Stimulated activated CD4-positive, alpha-beta T cell treated with anti-CD3 and anti-CD28 coated beads, TNF-alpha, amount 100 ng/mL, for 1 hour (primary cell): ENCODE measurements at places on chromosomes 4 and X.

- DNase-seq = no peak
These were observed 209.3 kb upstream of the MAOA start for GRCh38 chrX:43446752-43447151.

DNA sequence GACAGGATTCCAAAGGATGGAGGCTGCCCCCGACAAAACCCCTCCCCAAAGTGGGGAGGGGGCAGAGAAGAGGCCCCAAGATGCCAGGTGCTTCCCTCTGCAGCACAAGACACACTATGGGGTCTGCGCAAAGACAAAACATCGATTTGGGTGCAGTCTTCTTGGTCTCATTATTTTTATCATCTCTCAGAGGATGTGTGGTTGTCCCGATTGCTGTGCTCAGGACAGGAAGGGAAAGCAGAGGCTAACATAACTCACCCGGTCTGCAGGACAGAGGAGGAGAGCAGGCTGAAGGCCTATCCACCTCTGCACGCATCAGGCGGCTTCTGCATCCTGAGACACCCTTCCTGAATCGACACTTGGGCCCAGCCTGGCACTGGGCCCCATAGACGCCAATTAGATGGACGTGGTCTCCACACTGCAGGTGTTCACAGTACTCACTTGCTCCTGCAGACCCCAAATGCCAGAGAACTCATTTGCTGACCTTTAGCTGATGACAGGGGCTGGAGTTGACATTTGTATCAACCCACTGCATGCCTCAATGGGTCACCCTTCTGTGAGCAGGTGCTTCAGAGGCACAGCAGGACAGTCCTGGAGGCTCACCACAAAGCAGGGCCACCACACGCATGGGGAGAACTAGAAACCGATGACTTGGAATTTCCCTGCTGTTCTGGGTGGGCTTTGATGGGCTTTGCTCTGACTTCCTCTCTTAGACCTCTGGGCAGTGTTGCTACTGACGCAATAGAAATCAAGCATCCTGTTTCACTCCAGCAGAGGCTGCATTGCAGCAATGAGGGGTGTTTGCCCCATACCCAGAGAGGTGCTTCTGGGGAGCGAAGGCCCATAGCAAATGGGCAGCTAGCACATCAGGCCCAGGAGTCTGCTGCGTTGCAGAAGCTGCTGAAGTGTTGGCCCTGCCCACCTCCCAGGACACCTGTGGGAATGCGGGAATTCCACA, 96.3 kb upstream of the ENPP6 start:
- no peak for DNase-seq

GRCh38 chrX:138128027-138128671, 562.2 kb downstream of the ZIC3 start:
- DNase-seq = no peak

- DNase-seq = no peak
These were observed 123.0 kb upstream of the AP1S2 start for GRCh38 chrX:15977644-15978043.

- DNase-seq = no peak
These were observed 168.6 kb downstream of the MAML3 start for GRCh38 chr4:139985401-139985800.

DNA sequence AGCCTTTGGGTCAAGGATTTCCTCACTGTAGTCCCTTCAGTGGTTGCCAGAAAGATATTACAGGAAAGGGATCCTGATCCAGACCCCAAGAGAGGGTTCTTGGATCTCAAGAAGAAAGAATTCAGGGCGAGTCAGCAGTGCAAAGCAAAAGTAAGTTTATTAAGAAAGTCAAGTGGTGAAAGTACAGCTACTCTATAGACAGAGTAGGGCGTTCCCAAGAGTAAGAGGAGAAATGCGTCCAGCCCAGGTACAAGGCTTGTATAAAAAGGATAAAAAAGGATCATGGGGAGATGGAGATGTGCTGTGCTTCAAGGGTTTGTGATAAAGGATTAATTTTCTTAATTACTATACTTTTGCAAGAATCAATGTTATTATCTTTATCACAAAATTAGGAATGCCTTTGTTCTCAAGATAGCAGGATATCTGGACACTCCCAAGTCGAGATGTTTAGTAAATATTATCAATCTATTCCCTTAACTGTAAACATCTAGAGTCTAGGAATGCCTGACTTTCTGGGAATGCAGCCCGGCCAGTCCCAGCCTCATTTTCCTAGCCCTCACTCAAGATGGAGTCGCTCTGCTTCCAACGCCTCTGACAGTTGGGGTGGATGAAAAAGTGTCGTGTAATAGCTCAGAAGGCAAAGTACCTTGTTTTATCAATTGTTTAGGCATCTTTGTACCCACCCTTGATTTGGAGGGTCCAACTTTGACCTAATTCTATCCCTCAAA, 360.7 kb downstream of the GPM6A start:
- no peak for DNase-seq

DNA sequence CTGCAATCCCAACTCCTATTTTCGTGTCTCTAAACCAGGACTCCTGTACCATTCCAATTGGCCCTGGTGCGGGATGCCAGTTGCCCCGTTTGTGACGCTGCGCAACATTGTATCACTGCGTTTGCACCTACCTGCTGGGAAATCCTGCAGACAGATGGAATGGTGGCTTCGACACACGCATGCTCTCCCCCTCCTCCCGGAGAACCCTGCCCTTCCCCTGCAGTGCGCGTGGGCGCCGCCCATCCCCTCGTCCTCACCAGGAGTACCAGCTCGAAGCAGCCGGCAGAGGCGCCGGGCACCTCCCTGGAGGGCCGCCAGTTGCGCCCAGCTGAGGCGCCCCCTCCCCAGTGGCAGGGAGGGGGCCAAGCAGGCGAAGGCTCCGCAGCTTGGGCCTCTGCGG, 1.4 kb downstream of the DGKK start:
- no peak for DNase-seq
